ENCODE measurements at places on chromosomes 2 and 18.

GRCh38 chr2:102367331-102367971 is 11.9 kb downstream of the IL18R1 start:
- DNase-seq, result no peak

- no peak for DNase-seq
Measured at GRCh38 chr2:96247009-96247408, 18.8 kb downstream of the TMEM127 start.

DNA sequence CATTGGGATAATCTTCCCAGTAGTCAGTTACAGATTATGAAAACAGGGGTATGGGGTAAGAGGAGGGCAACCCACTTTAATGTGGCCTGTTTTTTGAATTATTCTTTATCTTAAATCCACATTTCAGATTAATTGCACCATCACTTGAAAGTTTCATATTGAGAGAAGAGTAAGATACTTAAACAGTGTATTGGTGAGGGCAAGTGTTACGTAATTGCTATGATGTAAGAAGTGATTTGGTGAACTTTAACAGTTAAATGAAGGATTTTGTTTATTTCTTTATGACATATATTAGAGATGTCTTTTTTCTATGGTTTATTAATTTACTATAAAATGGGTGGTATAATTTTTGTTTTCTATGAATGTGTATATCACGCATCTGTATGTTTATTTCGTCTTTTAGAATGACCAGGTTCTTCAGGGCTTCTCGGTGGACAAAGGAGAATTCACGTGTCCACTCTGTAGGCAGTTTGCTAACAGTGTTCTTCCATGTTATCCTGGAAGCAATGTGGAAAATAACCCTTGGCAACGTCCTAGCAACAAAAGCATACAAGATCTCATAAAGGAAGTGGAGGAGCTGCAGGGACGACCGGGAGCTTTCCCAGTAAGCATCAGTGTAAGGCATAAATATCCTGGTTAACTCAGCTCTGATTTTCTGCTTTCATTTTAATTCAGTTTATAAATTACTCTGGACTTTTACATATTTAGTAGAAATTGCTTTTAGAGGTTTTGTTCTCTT is 171.2 kb upstream of the MYO3B start:
- no peak for DNase-seq

DNA sequence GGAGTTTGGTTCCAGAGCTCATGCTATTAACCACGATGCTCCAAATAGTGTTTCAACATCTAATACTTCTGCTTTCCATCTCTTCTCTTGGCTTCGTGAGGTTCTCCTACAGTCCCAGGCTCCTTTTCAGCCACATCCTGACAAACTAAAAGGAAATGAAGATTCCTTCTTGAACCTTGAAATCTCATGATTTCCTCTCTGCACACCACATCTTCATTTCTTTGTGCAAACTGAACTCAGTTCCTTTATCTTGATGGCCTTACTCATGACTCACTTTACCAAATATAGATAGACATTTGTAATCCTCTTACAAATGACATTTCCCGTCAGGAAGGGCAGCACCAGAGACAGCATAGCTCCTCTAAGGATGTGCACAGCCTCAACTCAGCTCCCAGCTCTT is 50.0 kb upstream of the ITGA4 start:
- no peak for DNase-seq

DNA sequence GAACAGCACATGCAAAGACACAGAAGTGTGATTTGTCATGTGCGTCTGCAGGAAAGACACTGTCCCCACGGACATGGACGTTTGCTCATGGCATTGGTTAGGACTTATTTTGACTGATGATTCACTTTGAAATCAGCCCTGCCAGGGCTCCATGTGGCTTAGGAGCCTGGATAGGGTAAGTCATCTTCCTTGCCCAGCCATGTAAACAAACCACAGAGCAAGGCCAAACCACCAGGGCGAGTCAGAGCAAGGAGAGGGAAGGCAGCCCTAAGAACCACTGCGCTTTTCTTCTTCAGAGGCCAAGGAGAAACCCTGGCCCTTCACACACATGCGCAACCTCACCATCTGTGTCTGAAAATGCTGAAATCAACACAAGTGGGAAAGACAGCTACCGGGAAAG is 88.8 kb downstream of the GFPT1 start:
- no peak for DNase-seq

- DNase-seq, result no peak
Measured at GRCh38 chr2:184577743-184578142, 20.6 kb upstream of the ZNF804A start.

- no peak for DNase-seq
Measured at GRCh38 chr2:47872941-47873340, 33.4 kb downstream of the FBXO11 start.

DNA sequence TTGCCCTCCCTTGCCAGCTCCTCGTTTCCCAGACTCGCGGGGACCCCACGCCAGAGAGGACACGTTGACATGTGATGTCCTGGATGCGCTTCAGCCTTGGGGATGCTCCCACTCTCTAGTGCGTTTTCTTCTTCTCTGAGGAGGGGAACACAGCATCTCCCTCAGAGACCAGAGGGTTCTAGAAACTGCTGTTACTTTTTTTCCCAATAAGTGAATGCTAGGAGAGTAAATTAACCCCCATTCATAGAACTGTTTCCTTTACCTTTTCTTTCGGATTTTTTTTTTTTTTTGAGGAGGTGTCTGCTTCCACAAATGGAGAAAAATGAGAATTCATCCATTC is 370 bp upstream of the EFEMP1 start:
- no peak for DNase-seq

GRCh38 chr18:21451851-21452250 is 148.7 kb downstream of the ESCO1 start:
- DNase-seq, result no peak

DNA sequence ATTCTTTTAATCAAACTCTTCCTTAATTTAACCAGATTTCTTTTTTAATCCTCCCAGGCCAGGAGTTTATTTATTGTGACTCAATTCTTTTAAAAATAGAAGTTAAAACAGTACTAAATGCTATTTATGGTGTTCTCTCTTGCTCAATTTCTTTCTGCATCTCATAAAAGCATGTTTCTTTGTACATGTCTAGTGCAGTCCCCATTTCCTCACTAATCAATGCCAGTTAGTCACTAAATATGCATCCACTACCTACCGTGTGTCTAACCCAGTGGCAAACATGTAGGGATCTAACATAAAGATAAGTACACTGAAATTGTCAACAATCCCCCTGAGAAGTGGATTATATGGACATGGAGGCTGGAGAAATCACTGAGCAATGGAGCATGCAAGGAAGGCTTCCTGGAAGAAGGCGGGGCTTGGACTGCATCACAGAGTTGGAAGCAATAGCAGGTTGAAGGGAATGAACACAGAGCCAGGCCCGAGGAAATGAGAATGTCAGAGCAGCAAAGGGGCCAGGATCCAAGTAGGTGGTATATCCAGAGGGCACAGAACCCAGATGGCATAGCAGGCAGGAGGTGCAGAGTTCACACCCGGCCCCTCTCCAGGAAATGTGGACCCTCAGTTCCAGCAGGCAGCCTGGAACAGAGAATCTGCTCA is 105.3 kb upstream of the FOSL2 start:
- no peak for DNase-seq

GRCh38 chr2:46297546-46298271 is 502 bp downstream of the EPAS1 start:
- peak; percentile 91 for DNase-seq

GRCh38 chr2:46163098-46163430 is 134.1 kb upstream of the EPAS1 start:
- DNase-seq, result peak; percentile 35

DNA sequence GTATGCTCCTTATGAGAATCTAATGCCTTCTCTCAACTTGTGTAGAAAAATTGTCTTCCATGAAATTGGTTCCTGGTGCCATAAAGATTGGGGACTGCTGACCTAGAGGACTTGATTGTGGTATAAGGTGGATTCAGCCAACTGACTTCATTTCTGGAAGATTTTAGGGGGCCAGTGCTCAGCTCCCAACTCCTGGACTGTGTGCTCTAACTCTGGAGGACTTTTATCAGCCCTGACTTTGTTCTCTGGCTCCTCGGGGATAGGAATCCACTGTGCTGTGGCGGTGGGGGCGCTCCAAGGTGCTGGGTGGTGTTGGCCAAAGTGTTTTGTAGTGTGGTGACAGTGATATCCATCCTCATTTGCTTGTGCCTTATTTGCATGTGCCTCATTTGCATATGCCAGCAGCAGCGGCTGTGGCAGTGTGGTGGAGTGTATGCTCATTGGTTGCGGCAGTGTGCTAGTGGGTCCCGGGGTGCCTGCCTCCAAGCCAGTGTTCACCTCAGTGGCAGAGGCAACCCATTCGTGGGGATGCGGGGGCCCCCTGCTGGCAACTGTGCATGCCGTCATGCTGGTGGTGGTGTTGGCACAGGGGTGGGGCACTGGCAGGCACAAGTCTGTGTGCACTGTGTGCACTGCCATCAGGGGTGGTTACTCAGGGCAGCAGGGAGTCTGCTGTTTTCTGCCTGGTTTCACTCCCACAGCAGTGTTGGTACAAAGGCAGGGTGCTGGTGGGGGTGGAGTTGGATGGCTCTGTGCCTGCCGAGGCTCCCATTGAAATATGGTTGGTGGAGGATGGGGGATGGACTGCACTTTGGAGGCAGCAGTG is 19.6 kb downstream of the EHBP1 start:
- peak; percentile 70 for DNase-seq

GRCh38 chr2:172297950-172298349 is 129.4 kb upstream of the ITGA6 start:
- no peak for DNase-seq

- peak; percentile 56 for DNase-seq
Measured at GRCh38 chr2:231393149-231394131, 2.1 kb upstream of the B3GNT7 start.

DNA sequence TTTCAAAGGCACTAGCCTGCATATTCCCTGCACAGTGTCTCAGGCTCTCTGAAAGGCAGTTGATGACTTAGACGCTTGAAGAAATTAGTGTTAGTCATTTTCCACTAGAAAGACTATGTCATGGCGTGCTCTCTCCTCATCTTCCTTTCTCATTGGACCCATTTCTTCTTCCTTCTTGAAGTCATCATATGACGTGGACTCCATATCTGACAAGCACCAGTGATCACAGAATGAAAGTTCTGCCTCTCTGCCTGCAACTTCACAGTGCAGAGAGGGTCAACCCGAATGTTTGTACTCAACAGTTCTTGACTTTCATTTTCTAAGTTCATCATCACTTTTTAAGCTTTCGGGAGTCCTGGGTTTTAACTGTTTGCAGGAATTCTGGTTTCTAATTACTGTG is 63.7 kb upstream of the CYRIA start:
- DNase-seq, result no peak

- DNase-seq, result no peak
Measured at GRCh38 chr2:9160732-9161131, 45.9 kb upstream of the ASAP2 start.

GRCh38 chr2:45763255-45763654 is 111.8 kb downstream of the PRKCE start:
- DNase-seq, result no peak

- peak; percentile 28 for DNase-seq
Measured at GRCh38 chr2:85154048-85154753, 21.0 kb downstream of the TCF7L1 start.

- no peak for DNase-seq
Measured at GRCh38 chr2:219118504-219118903, 42.1 kb downstream of the NHEJ1 start.

GRCh38 chr18:74367905-74368304 is 52.3 kb downstream of the C18orf63 start:
- no peak for DNase-seq

DNA sequence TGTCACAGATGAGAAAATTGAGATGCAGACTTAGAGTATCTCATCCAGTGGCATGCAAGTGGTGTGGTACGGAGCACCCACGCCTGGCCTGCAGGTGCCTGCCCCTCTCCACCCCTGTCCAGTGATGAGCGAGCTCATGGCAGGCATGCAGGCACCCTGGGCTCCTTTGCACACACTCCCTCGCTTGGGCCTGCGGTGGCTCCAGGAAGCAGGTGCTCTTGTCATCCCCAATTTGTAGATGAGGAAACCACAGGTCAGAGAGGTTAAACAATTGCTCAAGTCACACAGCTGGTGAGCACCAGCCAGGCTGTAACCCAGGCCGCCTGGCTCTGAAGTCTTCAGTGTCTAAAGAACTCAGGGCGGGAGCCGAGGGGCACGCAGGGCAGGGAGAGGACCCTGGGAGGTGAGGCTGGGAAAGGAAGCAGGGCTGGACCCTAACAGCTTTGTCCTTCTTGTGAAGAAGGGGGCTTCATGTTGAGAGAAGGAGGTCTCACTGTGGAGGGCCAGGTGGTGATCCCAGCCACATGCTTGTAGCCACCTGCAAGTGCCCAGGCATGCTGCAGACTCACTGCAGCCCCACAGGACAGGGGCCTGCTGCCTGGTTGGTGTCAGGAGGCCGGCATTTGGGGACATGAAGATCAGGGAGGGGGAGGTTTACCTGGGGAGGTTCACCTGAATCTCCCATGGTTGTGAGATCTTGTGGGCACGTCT is 166.2 kb downstream of the SH3RF3 start:
- DNase-seq, result no peak

- DNase-seq, result no peak
Measured at GRCh38 chr18:46916551-46917107, 678 bp downstream of the PIAS2 start.

DNA sequence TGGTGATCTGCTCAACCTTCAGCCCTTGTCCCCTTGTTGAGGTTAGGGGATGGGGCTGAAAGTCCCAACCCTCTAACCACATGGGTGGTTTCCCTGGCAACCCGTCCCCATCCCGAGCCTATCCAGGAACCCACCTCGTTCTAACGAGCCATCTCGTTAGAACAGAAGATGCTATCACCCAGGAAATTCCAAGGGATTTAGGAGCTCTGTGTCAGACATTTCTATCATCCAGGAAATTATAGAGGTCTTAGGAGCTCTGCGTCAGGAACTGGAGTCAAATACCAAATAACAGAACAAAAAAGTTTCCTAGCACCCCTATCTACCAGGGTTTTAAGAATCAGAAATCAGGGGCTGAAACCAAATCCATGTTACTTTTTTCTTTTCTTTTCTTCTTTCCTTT is 90.3 kb upstream of the LCLAT1 start:
- DNase-seq, result no peak

DNA sequence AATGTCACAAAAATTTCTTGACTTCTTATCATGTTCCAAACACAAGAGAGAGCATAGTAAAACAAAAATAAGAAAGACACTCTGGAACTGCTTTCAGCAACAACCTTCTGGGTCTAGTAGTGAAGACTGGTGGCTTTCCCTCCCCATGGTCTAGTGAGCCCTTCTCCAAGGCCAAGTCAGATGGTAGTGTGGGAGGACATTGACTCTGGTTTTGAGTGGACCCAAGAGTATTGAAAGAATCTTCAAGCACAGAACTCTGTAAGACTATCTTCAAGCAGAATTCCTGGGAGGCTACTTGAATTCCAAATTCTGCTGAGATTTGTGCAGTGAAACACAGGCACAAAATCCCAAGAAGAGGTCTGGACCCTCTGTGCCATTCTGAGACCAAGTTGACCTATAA is 21.1 kb downstream of the ANTXR1 start:
- DNase-seq, result no peak

- no peak for DNase-seq
Measured at GRCh38 chr2:67213270-67213670, 183.9 kb upstream of the ETAA1 start.

All from upper lobe of left lung (tissue), 6 donors.